ENCODE measurements at places on chromosomes 5 and 9.

GRCh38 chr5:154487541-154487940 lies 9.5 kb upstream of the HAND1 start:
- H3K27me3 ChIP-seq, result peaks cover 82% of the 10 kb centered on the region
- DNase-seq, result no peak
- no peak overlapping the region for H3K4me3 ChIP-seq
- peaks cover 1% of the 10 kb centered on the region for H3K4me1 ChIP-seq
- no peaks in the 10 kb centered on the region for H3K36me3 ChIP-seq
- H3K27ac ChIP-seq, result no peak overlapping the region

DNA sequence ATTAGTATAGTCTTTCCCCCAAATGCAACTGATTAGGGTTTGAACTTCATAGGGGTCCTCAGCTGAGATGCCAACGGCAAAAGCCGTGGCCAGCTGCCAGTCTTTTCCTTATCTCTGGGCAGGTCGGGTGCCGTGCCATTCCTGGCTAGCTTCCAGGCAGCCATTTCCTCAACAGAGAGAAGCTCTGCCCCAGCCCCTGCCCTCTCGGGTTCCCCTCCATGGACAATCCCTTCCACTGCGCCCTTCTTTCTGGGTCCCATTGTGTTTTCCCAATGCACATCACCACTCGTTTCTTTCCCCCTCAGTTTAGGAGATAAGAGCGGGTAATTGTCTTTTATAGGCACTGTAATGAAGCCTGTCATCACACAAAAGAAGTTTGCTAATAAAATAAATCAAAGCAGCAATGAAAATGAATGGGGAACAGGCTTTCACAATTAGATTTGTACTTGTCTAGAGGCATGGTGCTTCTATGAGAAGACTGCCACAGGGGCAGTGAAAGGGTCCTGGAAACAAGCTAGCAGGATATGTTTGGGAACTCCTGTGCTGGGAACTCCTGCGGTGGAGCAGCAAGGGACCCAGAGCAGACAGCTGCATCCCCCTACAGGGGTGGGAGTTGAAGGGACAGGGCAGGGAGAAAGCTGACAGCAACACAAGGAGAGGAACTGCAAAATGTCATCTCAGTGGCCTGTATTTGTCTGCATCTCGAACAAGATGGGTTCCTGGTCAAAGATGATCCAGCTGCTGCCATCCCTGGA lies 48.0 kb upstream of the SAP30L start:
- H3K4me3 ChIP-seq, result no peak overlapping the region
- H3K4me1 ChIP-seq, result no peaks in the 10 kb centered on the region
- no peak overlapping the region for H3K27ac ChIP-seq
- DNase-seq, result no peak

DNA sequence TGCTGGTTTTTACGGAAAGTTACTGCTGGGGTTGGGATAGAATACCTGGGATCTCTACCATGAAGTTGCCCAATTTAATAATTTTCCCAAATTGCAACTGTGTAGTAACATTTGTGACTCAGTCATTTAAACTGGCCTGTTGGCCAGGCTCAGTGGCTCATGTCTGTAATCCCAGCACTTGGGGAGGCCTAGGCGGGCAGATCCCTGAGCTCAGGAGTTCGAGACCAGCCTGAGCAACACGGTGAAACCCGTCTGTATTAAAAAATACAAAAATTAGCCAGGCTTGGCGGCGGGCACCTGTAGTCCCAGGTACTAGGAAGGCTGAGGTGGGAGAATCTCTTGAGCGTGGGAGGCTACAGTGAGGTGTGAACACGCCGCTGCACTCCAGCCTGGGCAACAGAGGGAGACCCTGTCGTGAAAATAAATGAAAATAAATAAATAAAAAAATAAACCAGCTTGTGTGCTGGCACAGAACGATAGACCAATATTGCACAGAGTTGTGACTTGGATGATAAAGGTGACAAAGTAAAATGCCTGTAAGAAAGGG lies 160.7 kb upstream of the ZNF608 start:
- no peak for DNase-seq
- peak overlapping the region; percentile 67 for H3K27ac ChIP-seq
- H3K27me3 ChIP-seq, result no peaks in the 10 kb centered on the region
- peaks cover 56% of the 10 kb centered on the region for H3K4me1 ChIP-seq
- no peak overlapping the region for H3K4me3 ChIP-seq

GRCh38 chr5:135399794-135400542 lies 937 bp upstream of the MACROH2A1 start:
- peaks cover 24% of the 10 kb centered on the region for H3K36me3 ChIP-seq
- peaks cover 5% of the 10 kb centered on the region for H3K4me1 ChIP-seq
- H3K4me3 ChIP-seq, result peak overlapping the region; percentile 98
- DNase-seq, result no peak

GRCh38 chr5:149294872-149295829 lies 23.5 kb downstream of the AFAP1L1 start:
- no peak overlapping the region for H3K27ac ChIP-seq
- H3K4me3 ChIP-seq, result no peak overlapping the region
- no peaks in the 10 kb centered on the region for H3K27me3 ChIP-seq
- H3K36me3 ChIP-seq, result no peaks in the 10 kb centered on the region
- DNase-seq, result no peak

DNA sequence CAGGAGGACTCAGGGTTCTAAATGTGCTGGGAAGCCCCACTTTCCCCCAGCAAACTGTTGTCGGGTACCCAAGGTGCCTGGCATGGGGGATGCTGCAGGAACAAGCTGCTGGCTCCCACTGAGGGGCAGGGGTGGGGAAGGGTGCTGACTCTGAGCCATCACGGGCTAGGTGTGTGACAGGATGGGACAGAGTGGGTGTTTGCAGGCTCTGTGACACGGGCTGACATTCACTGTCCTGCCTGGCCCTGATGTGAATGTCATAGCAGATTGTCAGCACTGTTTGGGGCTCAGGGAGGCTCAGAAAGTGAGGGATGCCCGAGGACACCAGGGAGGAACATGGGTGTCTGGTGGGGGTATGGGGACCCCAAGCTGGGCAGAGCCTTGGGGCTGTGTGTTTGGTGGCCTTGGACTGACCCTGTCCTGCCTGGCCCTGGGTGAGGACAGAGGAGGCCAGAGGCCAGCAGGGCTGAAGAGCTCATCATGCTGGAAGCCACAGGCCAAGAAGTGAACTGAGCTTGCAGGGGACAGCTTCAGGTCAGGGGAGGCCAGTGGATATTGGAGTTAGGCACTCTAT lies 20.6 kb downstream of the WNK2 start:
- peaks cover 50% of the 10 kb centered on the region for H3K4me1 ChIP-seq
- no peak overlapping the region for H3K4me3 ChIP-seq
- no peaks in the 10 kb centered on the region for H3K27me3 ChIP-seq
- no peak overlapping the region for H3K27ac ChIP-seq

DNA sequence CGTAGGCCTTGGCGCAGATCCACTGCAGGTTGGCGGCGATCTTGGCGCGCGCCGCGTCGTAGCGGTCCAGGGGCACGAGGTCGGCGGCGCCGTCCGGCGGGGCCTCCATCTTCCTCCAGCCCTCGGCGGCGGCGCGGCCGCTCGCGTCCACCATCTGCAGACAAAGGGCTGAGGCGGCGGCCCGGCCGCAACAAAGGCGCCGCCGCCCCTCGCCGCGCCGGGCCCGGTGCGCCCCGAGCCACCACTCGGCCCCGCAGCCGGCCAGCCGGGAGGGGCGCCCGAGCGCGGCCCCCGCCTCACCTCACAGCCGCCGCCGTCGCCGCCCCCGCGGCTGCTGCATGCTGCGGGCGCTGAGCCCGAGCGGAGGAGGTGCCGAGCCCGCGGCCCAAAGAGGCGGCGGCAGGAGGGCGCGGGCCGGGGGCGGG lies 328 bp downstream of the CAMSAP1 start:
- H3K27me3 ChIP-seq, result no peaks in the 10 kb centered on the region
- H3K4me3 ChIP-seq, result peak overlapping the region; percentile 93
- H3K27ac ChIP-seq, result peak overlapping the region; percentile 85
- peaks cover 71% of the 10 kb centered on the region for H3K36me3 ChIP-seq
- peak; percentile 61 for DNase-seq

DNA sequence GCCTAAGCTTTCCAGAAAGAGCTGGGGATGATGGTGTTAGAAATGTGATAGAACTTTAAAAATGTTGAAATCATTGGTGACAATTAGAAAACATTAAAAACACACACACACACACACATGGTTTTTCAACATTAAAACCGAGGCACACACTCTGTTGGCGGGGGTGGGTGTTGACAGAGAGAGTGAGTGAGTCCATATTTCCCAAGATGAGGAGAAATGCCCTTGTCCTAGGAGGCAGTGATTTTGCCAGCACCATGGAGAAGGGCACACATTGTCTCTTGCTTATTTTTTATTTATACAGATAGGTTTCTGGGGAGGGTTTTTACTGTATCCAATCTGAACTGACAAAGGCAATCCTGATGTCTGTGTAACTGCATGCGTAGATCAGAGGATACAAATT lies 152.5 kb downstream of the INSYN2B start:
- H3K4me1 ChIP-seq, result no peaks in the 10 kb centered on the region
- H3K4me3 ChIP-seq, result no peak overlapping the region
- no peak for DNase-seq
- no peaks in the 10 kb centered on the region for H3K27me3 ChIP-seq
- no peak overlapping the region for H3K27ac ChIP-seq

Data from neuronal stem cell (in vitro differentiated cells).